Activated CD4-positive, alpha-beta memory T cell treated with anti-CD3 and anti-CD28 coated beads for 36 hours (primary cell): ENCODE measurements at places on chromosomes 16 and 17. TPM values are rescaled to one million over a fixed set of nuclear protein-coding genes. Genes with fewer than 3 reads are reported as not detected.
A peak's percentile ranks its signal among the peaks of the same experiment; 100 is the strongest.

GRCh38 chr17:65690626-65691310 is 129.3 kb upstream of the AXIN2 start:
- no peak overlapping the region for H3K27ac ChIP-seq
- no peaks in the 10 kb centered on the region for H3K27me3 ChIP-seq
- no peak overlapping the region for H3K4me3 ChIP-seq
- peaks cover 6% of the 10 kb centered on the region for H3K4me1 ChIP-seq
- no peak for DNase-seq

DNA sequence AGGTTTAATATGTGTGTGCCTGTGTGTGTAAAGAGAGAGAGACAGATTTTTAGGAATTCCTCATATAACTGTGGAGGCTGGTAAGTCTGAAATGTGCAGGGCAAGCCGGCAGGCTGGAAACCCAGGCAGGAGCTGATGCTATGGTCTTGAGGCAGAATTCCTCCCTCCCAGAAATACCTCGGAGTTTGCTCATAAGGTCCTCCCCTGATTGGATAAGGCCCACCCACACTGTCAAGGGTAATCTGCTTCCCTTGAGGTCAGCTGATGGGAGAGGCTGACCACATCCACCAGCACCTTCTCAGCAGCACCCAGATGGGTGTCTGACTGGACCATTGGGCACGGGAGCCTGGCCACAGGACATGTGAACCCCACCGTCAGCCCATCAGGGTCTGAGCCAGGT is 42.4 kb downstream of the C16orf95 start:
- H3K4me1 ChIP-seq, result peaks cover 5% of the 10 kb centered on the region
- DNase-seq, result no peak
- H3K4me3 ChIP-seq, result no peak overlapping the region
- no peak overlapping the region for H3K27ac ChIP-seq
- peaks cover 2% of the 10 kb centered on the region for H3K36me3 ChIP-seq

DNA sequence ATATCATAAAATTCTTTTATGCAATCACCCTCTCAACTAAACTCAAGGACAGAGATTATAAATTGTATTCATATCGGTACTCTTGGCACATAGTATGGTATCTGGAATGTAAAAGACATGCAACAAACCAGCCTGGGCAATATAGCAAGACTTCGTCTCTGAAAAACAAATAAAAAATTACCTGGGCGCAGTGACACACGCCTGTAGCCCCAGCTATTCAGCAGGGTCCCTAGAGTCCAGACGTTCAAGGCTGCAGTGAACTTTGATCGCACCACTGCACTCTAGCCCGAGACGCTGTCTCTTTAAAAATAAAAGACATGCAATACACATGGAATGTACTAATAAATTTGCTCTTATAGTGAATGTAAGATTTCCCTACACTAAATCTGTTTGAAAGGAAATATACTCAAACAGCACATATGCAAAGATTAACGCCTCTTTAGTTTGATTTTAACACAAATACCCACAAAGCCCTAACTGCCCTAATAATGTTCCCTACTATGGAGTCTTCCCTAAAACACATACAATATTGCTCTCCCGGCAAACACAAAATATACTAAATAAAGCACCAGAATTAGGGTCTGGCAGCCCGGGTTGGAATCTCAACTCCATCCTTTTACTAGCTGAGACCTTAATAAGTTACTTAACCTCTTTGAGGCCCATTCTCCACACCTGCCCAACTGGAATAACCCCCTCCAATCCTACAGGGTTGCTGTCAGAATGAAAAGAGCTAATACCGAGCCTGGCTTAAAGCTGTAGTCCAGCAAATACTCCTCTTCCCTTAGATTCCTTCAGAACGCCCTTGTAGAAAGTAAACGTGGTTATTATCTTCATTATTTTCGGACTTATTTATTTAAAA is 1.2 kb downstream of the ABCA5 start:
- no peak overlapping the region for H3K27ac ChIP-seq
- H3K4me1 ChIP-seq, result peaks cover 28% of the 10 kb centered on the region
- peak overlapping the region; percentile 97 for H3K4me3 ChIP-seq
- H3K36me3 ChIP-seq, result no peaks in the 10 kb centered on the region
- no peak for DNase-seq

DNA sequence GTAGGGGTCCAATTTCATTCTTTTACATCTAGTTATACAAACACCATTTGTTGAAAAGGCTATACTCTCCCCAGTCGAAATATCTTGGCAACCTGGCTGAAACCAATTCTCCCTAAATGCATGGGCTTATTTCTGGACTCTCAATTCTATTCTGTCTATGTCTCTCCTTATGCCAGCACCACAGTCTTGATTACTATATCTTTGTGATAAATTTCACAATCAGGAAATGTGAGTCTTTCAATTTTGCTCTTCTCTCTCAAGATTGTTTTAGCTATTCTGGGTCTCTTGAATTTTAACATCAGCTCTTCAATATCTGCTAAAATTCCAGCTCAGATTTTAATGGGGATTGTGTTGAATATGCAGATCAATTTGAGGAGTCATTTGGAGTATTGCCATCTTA is 5.9 kb upstream of the TRIM25 start:
- H3K27ac ChIP-seq, result peak overlapping the region; percentile 46
- no peak for DNase-seq
- H3K27me3 ChIP-seq, result no peaks in the 10 kb centered on the region
- H3K4me1 ChIP-seq, result peaks cover 40% of the 10 kb centered on the region

- H3K36me3 ChIP-seq, result peaks cover 19% of the 10 kb centered on the region
- no peak for DNase-seq
- H3K4me3 ChIP-seq, result no peak overlapping the region
- H3K4me1 ChIP-seq, result no peaks in the 10 kb centered on the region
Observed at GRCh38 chr16:50419116-50419515, 50.3 kb upstream of the BRD7 start.

DNA sequence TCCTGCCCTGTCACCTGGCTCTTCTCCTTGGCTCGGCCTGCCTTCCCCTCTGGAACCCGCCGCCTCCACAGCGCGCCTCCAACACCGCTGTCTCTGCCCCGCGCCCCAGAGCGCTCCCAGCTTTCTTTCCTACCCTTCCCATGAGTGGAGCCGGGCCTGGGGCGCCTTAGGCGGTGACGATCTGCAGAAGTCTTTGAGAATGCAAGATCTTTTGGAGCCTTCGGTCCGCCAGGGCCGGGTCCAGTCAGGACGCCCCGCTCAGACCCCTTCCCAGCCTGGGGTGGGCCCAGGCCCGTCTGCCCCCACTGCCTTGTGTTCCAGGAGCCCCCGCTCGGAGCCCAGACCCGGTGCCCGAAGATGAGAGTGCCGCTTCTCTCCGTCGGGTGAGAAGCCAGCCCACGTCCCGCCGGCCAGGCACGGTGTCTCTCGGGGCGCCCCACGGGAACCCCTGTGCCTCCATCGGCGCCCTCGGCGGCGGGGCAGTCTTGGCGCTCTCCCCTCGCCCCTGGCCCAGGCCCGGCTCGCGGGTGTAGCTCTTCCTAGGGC is 40.0 kb downstream of the MRM1 start:
- no peak overlapping the region for H3K27ac ChIP-seq
- no peak for DNase-seq
- no peaks in the 10 kb centered on the region for H3K36me3 ChIP-seq
- peaks cover 64% of the 10 kb centered on the region for H3K27me3 ChIP-seq
- H3K4me1 ChIP-seq, result peaks cover 11% of the 10 kb centered on the region

GRCh38 chr16:648071-648780 is 939 bp upstream of the WDR90 start:
- no peaks in the 10 kb centered on the region for H3K27me3 ChIP-seq
- H3K4me3 ChIP-seq, result peak overlapping the region; percentile 79
- peak overlapping the region; percentile 56 for H3K27ac ChIP-seq
- DNase-seq, result peak; percentile 71
- peaks cover 1% of the 10 kb centered on the region for H3K36me3 ChIP-seq
- H3K4me1 ChIP-seq, result peaks cover 19% of the 10 kb centered on the region

DNA sequence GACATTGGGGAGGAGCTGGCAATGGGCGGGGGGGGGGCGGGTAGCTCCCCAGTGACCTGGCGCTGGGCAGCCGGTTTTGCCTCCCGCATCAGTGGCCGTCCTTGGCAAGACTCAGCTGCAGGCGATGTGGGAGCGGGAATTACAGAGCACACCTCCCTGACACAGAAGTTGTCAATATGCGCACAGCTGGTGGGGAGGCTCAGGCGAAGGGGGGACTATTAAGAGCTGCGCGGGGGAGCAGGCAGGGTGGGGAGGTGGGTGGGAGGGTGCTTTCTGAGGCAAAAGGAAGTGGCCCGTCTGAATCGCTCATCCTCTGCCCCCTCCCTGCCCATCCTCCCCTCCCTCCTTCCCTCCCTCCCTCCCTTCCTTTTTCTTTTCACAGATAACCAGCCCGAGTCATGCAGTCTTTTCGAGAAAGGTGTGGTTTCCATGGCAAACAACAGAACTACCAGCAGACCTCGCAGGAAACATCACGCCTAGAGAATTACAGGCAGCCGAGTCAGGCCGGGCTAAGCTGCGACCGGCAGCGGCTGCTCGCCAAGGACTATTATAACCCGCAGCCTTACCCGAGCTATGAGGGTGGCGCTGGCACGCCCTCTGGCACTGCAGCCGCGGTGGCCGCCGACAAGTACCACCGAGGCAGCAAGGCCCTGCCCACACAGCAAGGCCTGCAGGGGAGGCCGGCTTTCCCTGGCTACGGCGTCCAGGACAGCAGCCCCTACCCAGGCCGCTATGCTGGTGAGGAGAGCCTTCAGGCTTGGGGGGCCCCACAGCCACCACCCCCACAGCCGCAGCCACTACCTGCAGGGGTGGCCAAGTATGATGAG is 44.0 kb downstream of the SREBF1 start:
- peaks cover 20% of the 10 kb centered on the region for H3K4me1 ChIP-seq
- no peaks in the 10 kb centered on the region for H3K27me3 ChIP-seq
- peak; percentile 78 for DNase-seq

- no peaks in the 10 kb centered on the region for H3K27me3 ChIP-seq
- H3K27ac ChIP-seq, result peak overlapping the region; percentile 90
- peaks cover 66% of the 10 kb centered on the region for H3K36me3 ChIP-seq
- DNase-seq, result peak; percentile 30
- H3K4me1 ChIP-seq, result peaks cover 22% of the 10 kb centered on the region
Observed at GRCh38 chr17:773467-774312, 8.4 kb downstream of the GLOD4 start.

DNA sequence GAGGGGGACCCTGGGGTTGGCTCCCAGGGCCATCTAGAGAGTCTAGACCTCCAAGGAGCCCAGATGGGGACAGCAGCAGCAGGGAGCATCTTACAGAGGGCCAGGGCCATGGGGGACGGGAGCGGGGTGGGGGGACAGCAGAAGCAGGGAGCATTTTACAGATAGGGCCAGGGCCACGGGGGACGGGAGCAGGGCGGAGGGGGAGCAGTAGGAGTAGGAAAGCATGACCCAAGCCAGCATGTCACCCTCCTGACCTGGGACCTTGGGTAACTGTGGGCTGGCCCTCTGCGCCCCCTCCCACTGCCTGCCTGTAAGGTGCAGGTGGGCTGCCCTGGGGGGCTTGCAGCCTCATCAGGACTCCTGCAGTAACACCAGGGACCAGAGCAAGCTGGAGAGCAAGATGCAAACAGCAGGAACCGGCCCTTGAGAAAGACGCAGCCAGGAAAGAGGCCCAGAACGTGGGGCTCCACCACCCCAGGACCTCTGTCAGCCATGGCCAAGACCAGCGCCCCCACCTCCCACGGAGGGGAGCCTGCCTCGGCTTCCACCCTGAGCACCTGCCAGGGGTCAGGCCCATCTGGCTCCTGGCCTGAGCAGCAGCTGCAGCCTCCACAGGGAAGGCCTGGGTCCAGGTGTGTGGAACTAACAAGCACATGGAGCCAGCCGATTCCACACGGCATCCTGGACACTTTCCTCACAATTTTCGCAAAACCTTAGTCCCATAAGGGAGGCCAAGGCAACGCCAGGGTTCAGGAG is 2.4 kb downstream of the ZNF598 start:
- H3K4me1 ChIP-seq, result peaks cover 41% of the 10 kb centered on the region
- no peaks in the 10 kb centered on the region for H3K27me3 ChIP-seq
- peaks cover 18% of the 10 kb centered on the region for H3K36me3 ChIP-seq
- H3K4me3 ChIP-seq, result peak overlapping the region; percentile 83
- no peak for DNase-seq
- H3K27ac ChIP-seq, result peak overlapping the region; percentile 61

GRCh38 chr16:59021751-59022150 is 287.6 kb upstream of the GOT2 start:
- DNase-seq, result no peak
- no peaks in the 10 kb centered on the region for H3K4me1 ChIP-seq
- no peaks in the 10 kb centered on the region for H3K36me3 ChIP-seq
- H3K4me3 ChIP-seq, result no peak overlapping the region
- H3K27ac ChIP-seq, result no peak overlapping the region
- no peaks in the 10 kb centered on the region for H3K27me3 ChIP-seq

DNA sequence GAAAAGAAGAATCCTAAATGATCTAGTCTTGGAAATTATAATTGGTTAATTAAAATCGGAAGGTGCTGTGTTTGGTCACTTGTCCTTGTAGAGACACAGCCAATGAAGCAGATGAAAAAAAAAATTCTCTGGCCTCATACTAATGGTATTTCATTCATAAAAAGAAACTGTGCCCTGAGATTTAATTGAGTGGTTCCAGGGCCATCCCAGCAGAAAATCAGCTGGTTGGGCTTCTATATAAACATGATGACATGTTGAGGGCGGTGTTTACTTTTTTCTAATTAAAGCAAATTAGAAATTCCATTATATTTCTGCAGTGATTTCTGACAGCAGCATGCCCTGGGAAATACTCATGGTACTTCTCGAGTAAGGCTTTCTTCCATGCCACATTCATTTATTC is 191.9 kb upstream of the KCNJ16 start:
- H3K27ac ChIP-seq, result no peak overlapping the region
- no peaks in the 10 kb centered on the region for H3K4me1 ChIP-seq
- DNase-seq, result no peak
- H3K27me3 ChIP-seq, result no peaks in the 10 kb centered on the region

DNA sequence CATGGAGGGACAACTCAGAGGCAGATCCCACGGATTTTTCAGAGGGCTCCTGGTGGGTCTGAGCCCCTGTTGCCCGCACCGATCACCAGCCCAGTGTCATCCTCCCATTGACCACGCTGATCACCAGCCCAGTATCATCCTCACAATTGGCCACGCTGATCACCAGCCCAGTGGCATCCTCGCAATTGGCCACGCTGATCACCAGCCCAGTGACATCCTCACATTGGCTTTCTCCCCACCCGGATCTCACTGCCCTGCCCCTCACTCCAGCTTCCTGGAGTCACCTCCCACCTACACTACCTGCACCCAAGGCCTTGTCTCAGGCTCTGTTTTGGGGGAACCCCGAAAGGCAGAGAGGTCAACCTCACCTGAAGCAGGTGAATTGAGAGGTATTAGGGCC is 358.2 kb upstream of the TNRC6C start:
- no peak overlapping the region for H3K4me3 ChIP-seq
- no peaks in the 10 kb centered on the region for H3K4me1 ChIP-seq
- no peaks in the 10 kb centered on the region for H3K27me3 ChIP-seq
- H3K27ac ChIP-seq, result no peak overlapping the region

- DNase-seq, result no peak
- H3K36me3 ChIP-seq, result peaks cover 45% of the 10 kb centered on the region
- H3K27ac ChIP-seq, result no peak overlapping the region
- H3K4me3 ChIP-seq, result no peak overlapping the region
Observed at GRCh38 chr17:57299176-57299575, 42.9 kb downstream of the MSI2 start.

KRT24 gene
- not detected for total RNA-seq

MAPT gene
- 1.5 TPM for total RNA-seq

CCL23 gene
- not detected for total RNA-seq

TBC1D26 gene
- total RNA-seq, result 0.22 TPM
